ENCODE measurements at places on chromosomes 5 and 9. TPM values are rescaled to one million over a fixed set of nuclear protein-coding genes. Genes with fewer than 3 reads are reported as not detected.

GRCh38 chr5:139711067-139711905, 63.1 kb downstream of the CXXC5 start:
- peak; percentile 81 for DNase-seq

DNA sequence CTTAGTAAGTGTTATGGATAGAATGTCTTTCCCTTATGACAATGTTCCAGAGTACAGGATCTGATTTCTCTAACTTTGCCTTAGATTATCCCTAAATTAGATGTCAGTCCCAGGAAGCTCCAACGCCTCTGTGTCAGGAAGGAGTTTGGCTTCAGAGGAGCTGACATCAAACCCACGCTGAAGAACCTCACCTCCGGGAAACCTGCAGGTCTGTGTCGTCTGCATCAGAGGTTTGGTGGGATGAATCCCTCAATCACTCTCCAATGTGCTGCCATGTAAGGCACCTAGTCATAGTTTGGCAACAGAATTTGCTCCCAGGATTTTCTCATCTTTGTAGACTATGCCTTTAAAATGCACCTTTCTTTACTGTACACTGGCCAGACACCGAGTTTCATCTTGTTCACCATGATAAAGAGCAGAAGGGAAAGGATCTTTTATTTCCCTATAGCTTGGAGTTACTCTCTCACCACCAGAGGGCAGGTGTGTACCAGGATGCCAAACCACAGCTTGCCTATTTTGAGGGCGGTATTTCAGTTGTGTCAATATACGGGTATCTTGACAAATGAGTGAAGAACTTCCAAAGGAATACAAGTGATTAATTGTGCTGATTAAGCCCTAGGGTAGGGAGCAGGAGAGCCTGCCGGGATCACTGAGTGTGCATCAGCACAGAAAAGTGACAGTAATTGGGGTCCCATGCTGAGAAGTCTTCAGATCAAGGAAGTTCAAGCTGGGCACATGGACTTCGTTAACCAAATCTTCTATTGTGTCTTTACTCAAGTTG, 23.4 kb downstream of the MINAR2 start:
- DNase-seq, result peak; percentile 86

DNA sequence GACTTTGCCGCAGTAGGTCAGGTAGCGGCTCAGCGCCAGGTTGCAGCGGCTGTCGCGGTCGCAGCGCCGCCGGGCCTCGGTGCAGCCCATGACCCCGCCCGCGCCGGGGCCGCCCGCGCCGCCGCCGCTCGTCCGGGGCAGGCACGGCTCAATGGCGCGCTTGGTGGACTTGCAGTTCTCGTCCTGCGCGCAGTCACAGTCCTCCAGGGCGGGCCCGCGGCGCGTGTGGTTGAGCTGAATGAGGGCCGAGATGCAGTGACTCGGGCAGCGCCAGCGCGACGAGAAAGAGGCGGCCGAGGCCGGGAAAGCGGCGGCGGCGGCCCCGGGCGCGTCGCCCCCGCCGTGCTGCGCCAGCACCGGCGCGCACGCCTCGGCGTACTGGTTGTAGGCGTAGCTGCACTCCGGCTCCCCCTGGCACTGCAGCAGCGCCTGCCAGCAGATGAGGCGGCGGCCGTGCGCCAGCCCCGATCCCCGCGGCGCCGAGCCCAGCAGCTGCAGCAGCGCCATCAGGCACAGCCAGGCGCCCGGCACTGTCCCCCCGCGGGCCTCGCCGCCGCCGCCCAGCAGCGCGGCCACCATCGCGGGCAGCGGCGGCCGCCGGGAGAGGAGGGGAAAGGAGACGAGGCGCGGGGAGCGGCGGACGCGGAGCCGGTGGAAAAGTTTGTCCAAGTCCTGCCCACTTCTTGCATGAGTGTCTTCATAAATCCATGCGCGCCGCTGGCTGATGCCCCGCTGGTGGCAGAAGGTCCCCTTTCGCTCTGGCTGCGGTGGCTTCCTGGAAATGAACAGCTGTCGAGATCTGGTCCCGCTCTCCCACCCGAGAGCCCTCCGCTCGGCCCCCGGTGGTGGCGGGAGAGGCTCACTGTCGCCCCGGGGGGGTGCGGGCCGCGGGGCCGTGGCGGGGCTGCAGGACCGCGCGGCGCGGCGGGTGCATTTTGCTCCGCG, 833 bp downstream of the GAS1 start:
- peak; percentile 73 for DNase-seq

DNA sequence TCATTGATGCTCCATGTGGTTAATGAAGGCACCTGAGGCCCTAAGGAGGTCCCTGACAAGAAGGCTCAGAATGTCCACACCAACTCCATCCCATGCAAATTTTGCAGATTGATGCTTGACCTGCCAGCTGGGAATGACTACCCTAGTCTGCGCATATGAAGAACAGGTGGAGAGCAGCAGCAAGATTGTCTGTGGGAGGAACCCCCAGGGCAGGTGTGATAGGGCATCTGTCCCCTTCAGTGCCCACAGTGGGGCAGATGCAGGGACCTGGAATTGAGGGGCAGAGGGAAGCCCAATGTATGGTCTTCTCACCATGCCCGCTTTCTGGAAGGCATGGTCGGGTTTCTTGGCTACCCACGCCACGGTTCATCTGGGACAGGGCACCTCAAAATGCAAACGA, 79.6 kb downstream of the MACROH2A1 start:
- no peak for DNase-seq

GRCh38 chr9:37210737-37211523, 90.6 kb downstream of the ZCCHC7 start:
- no peak for DNase-seq

DNA sequence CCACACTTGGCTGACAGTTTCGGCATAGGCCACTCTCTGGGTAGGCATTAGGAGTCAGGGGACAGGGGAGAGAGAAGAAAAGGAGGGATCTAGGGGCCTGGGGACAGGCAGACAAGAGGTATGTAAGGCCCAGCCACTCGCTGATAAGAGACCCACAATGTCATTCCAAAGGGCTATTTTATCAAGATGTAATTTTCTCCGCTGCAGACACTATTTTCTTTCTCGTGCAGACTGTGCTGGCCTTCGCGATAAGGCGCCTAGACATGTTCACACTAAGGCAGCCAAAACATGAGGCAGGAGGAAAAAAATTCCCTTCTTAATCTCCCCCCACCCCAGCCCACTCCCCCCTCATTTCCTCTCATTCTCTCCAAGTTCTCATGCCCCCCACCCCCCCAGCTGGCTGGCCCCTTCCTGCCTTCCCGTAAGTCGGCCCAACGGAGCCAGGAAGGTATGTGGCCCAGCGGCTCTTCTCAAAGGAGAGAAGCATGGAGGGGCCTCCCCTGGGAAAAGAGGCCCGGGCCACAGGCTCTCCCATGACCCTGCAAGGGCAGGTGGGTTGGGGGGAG, 44.9 kb upstream of the SYNPO start:
- DNase-seq, result no peak

DNA sequence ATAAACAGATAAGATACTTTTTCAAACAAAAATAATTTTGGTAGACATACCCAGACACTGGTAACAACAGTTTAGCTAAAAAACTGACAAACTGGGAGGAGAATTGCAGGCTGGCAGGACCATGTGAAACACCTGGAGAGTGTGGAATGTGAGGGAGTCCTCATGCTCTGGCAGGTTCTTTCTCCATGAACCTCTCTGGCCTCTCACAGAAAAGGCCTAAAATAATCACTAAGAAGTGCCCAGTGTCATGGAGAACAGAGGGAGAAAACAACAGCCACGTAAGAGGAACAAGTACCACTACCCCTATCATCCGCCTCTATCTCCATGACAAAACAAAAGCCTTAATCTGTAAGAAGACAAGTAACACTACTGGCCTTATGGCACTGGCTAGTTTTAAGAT, 1227.5 kb upstream of the CDH9 start:
- DNase-seq, result peak; percentile 41

GRCh38 chr5:173963182-173963838, 25.7 kb upstream of the C5orf47 start:
- no peak for DNase-seq

- DNase-seq, result peak; percentile 82
These were observed 13.9 kb downstream of the REXO4 start for GRCh38 chr9:133403766-133404453.

GRCh38 chr9:69181908-69182353, 7.9 kb downstream of the TJP2 start:
- no peak for DNase-seq

- DNase-seq, result no peak
These were observed 67.8 kb downstream of the MAN2A1 start for GRCh38 chr5:109757490-109757889.

SCAI gene
- 13.1 TPM for polyA plus RNA-seq

RALGPS1 gene
- polyA plus RNA-seq, result 18.2 TPM

NXNL2 gene
- 3.2 TPM for polyA plus RNA-seq

GFI1B gene
- 0.28 TPM for polyA plus RNA-seq

ABO gene
- 0.21 TPM for polyA plus RNA-seq

PCDHGA5 gene
- 0.49 TPM for polyA plus RNA-seq

C5orf52 gene
- not detected for polyA plus RNA-seq

SPINK6 gene
- polyA plus RNA-seq, result not detected

HMMR gene
- 120 TPM for polyA plus RNA-seq

AFAP1L1 gene
- polyA plus RNA-seq, result 3.2 TPM

ARHGEF28 gene
- polyA plus RNA-seq, result 0.64 TPM

NEURL1B gene
- 2.1 TPM for polyA plus RNA-seq
